ENCODE measurements at places on chromosomes 2 and 18. TPM values are rescaled to one million over a fixed set of nuclear protein-coding genes. Genes with fewer than 3 reads are reported as not detected.

The PPP1R1C gene
- not detected for total RNA-seq

GRCh38 chr2:62363166-62363565 lies 142.8 kb downstream of the TMEM17 start:
- H3K4me1 ChIP-seq = no peaks in the 10 kb centered on the region
- H3K27ac ChIP-seq = no peak overlapping the region
- no peak overlapping the region for H3K4me3 ChIP-seq
- no peak for DNase-seq

The TSPYL6 gene
- not detected for total RNA-seq

The POTEE gene
- 1.4 TPM for total RNA-seq

DNA sequence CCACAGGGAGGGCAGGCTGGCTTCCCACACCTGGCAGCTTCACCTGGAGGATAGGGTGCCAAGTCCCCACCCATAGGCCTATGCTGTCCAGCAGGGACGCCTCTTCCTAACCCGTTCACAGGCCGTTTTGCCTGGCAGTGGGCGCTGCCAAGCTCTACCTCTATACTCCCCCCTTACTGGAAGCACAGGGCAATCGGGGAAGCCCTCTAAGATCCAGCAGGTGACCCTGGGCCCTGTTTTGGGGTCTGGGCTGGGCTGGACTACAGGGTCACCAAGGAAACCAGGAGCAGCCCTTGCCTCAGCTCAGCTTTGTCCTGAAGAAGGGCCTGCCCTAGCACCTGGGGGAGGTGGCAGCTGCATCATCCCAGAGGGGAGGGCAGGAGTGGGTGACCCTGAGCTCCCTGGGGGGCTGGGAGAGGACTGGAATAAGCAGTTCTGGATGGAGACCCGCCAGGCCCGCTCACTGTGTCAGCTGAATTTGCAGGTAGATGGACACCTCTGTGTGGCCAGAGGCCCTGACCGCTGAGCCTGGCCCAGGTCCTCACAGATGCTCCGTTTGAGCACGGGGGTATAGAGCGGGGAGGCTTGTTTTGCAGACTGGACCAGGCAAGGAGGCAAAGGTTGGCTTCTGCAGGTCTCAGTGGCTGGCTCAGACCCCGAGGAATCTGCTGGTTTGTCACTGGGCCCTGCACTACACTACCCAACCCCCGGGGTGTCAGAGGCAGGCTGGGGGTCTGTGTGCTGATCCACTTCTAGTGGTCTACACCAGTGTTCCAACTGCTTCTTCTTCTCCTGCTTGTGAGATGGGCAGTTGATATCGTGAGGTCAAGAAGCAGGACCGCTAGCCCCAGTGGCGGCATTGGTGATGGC lies 163.1 kb downstream of the ASB1 start:
- H3K4me1 ChIP-seq = no peaks in the 10 kb centered on the region
- H3K36me3 ChIP-seq = no peaks in the 10 kb centered on the region
- no peak overlapping the region for H3K4me3 ChIP-seq
- no peak for DNase-seq
- H3K27ac ChIP-seq = no peak overlapping the region

The SPATA3 gene
- not detected for total RNA-seq

The EML6 gene
- total RNA-seq = 0.83 TPM

The SPP2 gene
- total RNA-seq = not detected

DNA sequence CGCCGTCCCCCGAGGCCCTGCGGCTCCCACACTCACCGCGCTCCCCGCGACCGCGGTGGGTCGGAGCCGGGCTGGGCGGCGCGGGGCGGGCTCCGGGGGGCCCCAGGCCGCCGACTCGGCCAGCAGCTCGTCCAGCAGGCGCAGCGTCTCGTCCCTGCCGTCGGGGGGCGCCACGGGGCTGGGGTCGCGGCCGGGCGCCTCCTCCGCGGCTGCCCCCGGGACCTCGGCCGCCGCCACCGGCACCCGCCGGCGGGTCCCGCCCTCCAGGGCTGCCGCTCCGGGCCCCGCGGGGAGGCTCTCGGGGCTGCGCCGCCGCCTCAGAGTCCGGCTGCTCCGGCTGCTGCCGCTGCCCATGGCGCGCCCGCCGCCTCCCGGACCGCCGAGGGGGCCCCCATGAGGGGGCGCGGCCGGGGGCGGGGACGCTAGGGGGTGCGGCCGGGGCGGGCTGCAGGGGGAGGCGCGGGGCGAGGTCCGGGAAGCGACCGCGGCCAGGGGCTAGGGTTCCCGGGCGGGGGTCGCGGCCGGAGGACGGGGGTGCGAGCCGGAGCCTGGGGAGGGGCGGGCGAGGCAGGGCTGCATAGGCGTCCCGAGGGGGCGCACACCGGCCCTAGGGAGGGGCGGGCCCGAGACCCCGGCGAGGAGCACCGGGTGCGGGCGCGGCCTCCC lies at the start of gene CYS1:
Gene CYS1, minus strand, starts transcription at position 542 of the 666 bp plus-strand sequence. Its CDS starts 188 bp downstream, at position 354.
- peak within 1 kb of the TSS; percentile 81 for H3K4me3 ChIP-seq
- H3K36me3 ChIP-seq = no peaks in the 10 kb centered on the region
- DNase-seq = peak; percentile 78
- H3K27ac ChIP-seq = peak within 1 kb of the TSS; percentile 75
- H3K4me1 ChIP-seq = peaks cover 30% of the 10 kb centered on the region
- peaks cover 73% of the 10 kb centered on the region for H3K27me3 ChIP-seq

GRCh38 chr2:202169832-202170424 lies 68.5 kb downstream of the SUMO1 start:
- H3K4me3 ChIP-seq = no peak overlapping the region
- no peak for DNase-seq
- peaks cover 22% of the 10 kb centered on the region for H3K4me1 ChIP-seq
